ENCODE measurements at places on chromosomes 4 and X.

DNA sequence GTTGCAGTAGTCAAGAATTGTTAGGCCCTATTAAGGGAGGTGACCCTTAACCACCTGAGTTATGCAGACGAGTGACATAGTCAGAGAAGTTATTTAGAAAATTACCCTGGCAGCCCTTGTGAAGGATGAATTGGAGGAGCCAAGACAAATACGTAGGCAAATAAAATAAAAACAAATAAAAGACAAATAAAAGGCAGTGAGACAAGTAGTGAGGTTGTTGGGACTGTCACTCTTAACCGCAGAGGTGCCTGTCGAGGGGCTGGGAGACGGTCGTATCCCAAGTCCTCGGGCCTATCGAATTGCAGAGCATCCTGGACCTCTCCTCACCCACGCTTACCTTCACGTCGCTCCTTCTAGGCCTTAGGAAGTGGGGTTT, 58.0 kb upstream of the ZC4H2 start:
- no peak for DNase-seq

DNA sequence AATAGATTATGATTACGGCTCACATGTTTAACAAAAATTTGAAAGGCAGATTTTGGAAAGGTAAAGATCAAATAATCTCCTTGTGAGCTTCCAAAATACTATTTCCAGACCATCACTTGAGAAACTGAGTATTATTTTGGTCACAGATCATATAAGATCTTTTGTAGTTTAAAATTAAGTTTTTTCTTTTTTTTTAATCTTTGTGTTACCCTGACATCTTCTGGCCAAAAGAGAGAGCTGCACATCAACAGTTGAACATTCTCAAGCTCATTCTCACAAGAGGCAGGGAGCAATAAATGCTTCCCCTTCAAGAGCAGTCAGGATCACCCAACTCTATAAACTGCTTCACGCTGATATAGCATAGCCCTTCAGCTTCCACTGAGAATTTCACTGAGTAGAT, 15.9 kb downstream of the TMEM192 start:
- DNase-seq, result no peak

DNA sequence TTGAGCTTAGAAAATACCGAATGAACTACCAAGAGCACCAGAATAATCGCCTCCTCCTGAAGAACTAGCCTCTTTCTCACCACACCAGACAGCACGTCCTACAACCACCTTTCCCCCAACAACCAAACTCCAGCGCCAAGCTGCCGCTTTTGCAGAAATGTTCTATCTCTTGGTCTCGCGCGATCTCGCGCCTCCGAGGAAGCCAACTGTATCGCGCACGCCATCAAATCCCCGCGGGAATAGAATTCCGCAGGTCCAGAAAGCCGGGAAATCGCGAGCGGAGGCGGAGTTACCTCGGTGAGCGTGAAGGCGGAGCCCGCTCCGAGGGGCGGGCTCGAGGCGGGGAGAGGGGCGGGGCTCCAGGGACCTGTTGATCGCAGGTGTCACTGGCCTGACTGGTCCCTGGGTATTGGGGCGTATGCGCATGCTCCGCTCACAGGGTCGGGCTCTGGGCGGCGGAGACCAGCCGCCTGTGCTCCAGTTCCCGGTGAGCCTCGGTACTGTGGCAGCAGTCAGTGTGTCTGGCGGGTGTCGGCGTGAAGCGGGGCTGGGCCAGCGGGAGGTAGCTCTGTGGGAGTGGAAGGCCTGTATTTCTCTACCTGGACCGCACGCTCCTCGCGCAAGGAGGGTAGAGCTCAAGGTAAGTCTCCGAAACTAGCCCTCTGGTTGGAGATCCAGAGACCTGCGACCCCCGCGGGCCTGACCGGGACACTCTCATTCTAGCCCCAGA, at the start of gene USP53:
Gene USP53 (plus strand): TSS at position 480 of the 730 bp plus-strand sequence. CDS start 27,047 bp downstream, outside the sequence.
- peak; percentile 97 for DNase-seq

DNA sequence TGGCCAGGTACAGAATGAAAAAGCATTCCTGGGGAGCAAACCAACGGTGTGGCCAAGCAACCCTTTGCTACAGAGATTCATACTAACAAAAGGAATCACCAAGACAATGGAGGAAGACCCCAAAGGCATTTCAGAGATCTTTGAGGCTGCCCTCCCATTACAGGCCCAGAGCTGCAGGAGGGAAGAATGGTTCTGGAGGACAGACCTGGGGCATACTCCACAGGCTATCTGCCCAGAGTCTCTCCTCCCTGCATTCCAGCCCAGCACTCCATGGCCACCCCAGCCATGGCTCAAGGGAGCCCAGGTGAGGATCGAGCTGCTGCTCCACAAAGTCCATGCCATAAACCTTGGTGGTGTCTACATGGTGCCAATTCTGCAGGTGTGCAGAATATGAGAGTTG, 81.9 kb downstream of the ATP11C start:
- no peak for DNase-seq

DNA sequence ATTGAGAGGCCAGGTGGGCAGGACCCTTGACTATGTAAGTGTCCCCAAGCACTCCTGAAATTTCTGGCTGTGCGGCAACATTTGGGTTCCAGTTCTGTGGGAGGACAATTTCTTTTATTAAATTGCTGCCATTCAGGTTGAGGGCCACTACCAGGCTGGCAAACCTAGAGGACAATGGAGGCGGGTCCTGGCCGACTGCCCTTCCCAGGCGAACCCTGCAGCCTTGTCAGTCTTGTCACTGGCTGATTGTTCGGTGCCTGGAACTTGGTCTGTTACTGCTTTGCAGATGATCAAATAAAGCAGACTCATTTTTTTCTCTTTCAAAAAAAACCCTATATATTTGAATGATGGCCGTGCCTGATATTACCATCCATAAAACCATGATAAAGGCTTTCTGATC, 6.6 kb upstream of the TMEM128 start:
- DNase-seq, result no peak

DNA sequence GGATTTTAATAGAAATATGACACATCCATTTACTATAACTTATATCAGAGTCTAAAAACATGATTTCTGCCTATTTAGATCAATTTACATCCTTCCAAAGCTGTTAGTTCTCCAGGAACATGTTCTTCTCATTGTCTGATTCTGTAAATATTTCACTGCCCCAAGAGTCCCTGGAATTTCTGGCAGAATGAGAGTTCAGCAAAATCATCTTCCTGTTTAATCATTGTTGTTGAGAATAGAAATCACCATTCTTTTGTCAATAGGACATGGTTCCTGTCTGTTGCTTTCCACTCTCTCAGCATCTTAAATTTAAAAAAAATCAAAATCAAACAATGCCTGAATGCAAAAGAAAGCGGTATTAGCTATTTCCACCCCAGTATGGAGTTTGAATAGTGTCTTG, 172.8 kb upstream of the FRMPD4 start:
- no peak for DNase-seq

DNA sequence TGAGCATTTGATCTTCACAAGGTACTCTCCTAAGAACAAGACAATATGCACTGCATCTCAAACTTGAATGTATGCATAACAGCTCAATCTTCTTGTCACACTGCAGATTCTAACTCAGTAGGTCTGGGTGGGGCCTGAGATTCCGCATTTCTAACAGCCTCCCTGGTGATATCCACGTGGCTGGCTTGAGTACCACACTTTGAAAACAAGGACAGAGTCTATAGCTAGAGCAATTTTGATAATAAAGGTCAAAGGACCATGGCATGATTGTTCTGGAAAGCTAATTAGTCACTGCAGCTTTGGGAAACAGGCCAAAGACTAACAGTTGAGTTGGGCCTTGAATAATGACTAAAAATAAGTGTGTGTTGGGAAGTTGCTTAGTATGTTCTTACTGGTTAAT, 213.3 kb downstream of the GBA3 start:
- DNase-seq, result no peak

DNA sequence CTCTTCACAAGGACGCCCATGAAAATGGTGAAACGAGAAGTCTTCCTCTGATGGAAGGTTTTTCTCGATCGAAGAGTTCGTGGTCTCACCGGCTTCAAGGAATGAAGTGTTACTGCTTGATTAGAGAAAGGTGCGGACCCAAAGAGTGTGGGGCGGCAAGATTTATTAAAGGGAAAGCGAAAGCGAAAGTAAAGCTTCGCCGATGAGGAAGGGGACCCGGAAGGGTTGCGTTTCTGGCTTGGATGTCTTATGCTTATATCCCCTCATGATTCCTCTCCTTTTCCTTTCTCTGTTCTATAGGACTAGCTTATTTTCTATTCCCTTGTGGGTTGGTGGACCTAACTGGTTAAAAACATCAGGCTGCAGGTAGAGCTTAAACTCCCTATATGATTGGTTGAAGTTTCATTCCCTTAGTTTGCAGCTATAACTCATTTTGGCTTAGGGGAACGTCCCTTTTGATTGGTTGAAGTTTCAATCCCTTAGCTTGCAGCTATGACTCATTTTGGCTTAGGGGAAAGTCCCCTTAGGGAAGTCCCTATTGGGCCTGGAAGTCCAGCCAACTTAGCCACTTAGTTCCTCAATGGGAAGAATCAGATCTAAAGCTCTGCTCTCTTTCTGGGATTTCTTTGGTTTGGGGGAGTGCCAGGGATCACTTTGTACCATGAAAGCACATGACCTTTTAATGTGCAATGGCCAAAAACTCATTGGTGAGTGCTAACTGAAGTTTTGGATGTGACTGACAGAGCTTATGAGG, 1025.0 kb upstream of the PCDH10 start:
- DNase-seq, result no peak

DNA sequence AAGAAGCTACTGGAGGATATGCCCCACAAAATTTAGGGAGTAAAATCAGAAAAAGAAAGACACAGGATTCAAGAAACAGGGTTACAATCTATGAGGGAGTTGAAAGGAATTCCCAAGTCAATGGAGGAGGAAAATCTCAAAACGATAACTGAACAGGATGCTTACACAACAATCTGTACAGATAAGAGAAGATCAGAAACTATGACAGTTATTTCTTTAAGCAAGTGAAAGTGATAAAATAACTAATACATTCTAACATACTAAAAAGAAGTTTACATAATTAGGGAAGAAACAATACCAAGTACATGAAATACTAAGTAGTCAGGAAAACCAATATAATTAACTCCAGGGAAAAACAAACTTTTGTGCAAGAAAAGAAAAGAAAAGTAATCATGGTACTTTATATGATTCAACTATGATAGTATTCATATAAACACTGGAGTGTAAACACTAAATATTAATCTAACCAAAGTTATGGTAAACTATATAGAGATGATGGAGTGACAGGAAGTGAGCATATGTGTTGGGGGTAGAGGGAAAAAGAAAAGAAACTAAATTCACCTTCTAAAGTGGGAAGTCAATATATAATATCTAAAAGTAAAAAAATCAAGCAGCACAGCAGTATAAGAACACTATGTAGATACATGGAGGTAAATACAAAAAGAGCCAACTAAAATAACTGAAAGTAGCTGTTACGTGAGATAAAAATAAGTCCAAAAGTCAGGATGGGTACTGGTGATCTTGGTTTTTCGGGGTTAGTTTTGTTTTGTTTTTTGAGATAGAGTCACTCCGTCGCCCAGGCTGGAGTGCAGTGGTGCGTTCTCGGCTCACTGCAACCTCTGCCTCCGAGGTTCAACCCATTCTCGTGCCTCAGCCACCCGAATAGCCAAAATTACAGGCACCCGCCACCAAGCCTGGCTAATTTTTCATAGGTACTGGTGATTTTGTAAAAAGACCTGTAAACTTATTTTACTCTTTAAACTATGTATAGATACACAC, 99.3 kb downstream of the TEX11 start:
- no peak for DNase-seq

DNA sequence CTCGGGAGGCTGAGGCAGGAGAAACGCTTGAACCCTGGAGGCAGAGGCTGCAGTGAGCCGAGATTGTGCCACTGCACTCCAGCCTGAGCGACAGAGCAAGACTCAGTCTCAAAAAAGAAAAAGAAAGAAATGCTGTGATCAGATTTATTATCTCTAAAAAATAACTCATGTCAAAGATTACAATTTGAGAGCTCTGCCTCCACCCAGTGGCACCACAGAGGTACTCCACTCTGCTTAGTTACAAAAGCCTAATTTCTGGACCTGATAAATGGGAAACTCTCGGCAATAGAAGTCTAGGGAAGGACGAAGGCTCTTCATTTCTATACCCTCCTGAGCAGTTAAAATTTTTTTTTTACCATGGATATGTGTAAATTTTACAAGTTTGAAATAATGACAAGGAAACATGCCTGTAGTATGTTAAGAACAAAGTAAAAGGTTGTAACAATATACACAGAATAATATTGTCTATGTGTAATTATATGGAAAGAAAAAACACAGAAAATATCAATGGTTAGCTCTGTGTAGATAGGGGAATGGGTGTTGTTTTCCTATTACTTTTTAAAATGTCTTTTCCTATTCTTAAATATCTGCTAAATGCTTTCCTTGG, 149.8 kb downstream of the STIM2 start:
- peak; percentile 64 for DNase-seq

GRCh38 chr4:56505269-56506130, at the start of gene ARL9:
TSS of gene ARL9 (plus strand) at chr4:56505791. CDS start at chr4:56505863, 72 bp downstream.
- DNase-seq, result peak; percentile 57

DNA sequence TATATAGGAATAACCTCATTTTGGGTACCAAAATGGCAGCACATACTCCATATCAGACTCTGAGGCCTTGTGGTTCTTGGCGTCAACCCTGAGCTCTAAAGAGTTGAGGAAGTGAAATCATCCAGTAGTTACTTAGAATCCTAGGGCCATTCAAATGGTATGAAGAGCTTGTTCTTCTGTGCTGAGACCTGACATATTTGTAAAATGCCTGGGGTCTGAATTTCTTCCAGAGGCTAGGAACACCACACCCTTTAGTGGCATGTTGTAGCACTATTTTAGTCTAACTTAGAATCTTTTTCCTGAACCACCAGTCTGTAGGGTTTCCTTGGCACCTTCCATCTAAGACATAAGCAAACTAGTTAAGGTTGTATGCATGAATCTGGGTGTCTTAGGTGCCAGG, 18.1 kb upstream of the GDPD2 start:
- DNase-seq, result no peak

GRCh38 chrX:118350706-118351105, 4.8 kb downstream of the WDR44 start:
- DNase-seq, result no peak

DNA sequence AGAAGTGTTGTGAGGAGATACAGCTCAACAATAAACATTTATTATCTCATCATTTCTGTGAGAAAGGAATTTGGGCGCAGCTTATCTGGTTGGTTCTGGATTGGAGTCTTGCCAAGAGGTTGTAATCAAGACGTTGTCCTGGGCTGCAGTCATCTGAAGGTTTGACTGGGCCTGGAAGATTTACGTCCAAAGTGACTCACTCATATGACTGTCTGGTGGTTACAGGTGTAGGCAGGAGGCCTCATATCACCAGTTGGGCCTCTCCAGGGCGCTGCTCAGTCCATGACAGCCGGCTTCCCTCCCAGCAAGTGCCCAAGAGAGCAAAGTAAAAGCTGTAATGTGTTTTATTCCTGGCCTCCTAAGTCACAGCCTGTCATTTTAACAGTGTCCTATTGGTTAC, 106.3 kb downstream of the USP46 start:
- no peak for DNase-seq

All from activated naive CD8-positive, alpha-beta T cell treated with anti-CD3 and anti-CD28 coated beads, Interleukin-2, amount 50 U/mL, for 24 hours (primary cell).